Activated T-helper 17 cell treated with anti-CD3 and anti-CD28 coated beads, Interleukin-2, amount 50 U/mL, for 72 hours (primary cell): ENCODE measurements at places on chromosomes 3 and 15.

- ATAC-seq, result no peak
Measured at GRCh38 chr15:23447107-23447500, at the start of gene GOLGA6L2. Gene GOLGA6L2 (minus strand): TSS chr15:23447243. CDS start chr15:23447181, 62 bp downstream.

GRCh38 chr15:74179983-74180880, 6.7 kb downstream of the ISLR start:
- ATAC-seq, result no peak

DNA sequence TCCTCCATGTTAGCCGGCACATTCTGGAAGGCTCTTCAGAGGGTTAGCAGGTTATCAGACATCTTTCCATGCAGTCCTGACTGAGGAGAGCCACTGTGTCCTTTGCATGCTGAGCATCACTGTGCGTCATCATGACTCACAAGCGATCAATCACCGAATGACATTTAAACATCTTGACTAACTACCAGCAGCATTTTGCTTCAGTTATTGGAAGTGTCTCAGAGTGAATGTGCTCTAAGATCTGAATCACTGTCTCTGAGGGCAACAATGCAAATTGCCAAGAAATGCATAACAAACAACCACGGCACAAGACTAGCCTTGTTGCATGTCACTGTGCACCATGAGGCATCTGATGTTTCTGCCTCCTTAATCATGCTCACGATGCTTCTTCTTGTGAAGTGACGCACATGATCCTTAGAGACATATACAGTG, 18.3 kb upstream of the ATP8B4 start:
- peak; percentile 75 for ATAC-seq

DNA sequence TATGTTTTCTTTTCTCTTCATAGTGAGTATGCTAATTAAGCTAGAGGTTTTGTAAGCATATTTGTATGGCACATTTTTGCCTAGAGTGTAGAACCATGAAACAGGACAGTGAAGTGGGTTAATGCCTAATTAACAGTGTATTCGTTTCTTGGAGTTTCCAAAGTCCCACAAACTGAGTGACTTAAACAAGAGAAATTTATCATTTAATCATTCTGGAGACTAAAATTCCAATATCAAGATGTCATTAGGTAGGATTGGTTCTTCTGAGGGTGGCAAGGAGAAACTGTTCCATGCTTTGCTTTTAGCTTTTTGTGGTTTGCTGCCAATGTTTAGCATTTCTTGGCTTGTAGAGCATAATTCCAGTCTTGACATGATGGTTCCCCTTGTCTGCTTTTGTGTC, 734.2 kb downstream of the NAALADL2 start:
- ATAC-seq, result no peak

DNA sequence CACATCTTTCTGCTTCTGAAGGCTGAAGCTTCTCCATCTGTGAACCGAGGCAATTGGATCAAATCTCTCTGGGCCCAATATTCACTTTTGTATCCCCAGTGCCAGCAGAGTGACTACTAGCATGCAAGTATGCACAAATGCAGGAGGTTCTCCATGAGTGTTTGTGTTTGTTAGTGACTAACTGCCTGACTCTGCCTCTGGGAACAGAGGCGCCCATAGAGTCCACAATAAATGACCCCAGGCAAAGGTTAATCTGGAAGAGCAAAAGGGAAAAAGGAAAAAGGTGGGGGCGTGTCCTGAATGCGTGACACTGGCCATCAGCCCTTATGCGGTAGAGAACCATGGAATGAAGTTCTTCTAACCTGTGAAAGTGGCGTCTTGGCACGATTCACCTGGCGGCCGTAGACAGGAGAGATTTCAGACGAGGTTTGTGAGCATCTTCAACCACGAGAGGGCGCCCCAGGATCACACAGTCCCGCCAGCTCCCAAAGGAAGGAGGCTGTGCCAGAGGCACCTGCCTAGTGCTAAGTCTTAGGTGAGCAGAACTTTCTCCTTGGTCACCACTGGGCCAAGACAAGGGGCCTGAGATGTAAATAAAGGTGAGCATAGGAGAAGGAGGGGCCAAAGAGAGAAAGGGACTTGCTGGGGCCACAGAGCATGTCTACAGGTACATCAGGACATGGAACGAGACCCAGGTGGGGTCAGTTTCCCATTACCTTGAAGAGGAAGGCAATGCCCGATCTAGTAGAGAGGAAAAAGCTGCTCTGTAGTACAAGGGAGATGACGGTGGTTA, 44.2 kb downstream of the RBPMS2 start:
- ATAC-seq, result peak; percentile 89

DNA sequence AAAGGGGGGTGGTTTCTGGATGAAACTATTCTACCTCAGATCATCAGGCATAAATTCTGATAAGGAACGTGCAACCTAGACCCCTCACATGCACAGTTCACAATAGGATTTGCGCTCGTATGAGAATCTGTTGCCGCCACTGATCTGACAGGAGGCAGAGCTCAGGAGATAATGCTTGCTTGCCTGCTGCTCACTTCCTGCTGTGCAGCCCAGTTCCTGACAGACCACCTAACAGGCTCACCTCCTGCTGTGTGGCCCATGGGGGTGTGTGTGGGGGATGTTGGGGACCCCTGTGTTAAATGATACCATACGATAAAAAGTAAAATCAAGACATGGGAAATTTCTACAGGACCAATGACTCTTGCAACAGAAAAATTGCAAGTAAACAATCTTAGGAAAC, 24.0 kb downstream of the CP start:
- no peak for ATAC-seq

DNA sequence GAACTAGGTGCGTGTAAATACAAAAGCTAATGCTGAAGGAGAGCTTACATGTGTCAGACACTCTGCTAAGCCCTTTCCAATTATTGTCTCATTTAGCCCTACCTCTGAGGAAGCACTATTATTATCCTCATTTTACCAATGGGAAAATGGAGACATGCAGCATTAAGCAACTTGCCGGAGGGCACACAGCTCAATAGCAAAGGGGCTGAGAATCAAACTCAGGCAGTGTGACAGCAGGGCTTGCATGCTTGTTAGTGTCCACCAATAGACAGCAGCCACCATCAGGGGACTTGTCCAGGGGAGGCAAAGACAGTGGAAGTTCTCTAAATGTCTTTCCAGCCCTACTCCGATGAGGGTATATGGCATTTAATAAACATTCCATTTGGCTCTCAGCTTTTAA, 548.6 kb downstream of the MAGI1 start:
- no peak for ATAC-seq

- ATAC-seq, result no peak
Measured at GRCh38 chr3:113721636-113722035, 24.4 kb downstream of the NAA50 start.

GRCh38 chr3:43296565-43296964, 10.2 kb downstream of the SNRK start:
- ATAC-seq, result peak; percentile 88

GRCh38 chr3:71088742-71089141, 494.8 kb downstream of the FOXP1 start:
- no peak for ATAC-seq

GRCh38 chr3:171753025-171753472, 57.2 kb downstream of the PLD1 start:
- no peak for ATAC-seq

- no peak for ATAC-seq
Measured at GRCh38 chr15:70879401-70879800, 12.8 kb downstream of the THAP10 start.

GRCh38 chr3:184361532-184361931, at the start of the genes CLCN2 and POLR2H:
Gene CLCN2 (minus strand): TSS chr3:184361605. CDS start chr3:184361479, 126 bp downstream.
Gene POLR2H (plus strand): TSS chr3:184361710. CDS start chr3:184363493, 1,783 bp downstream.
- peak; percentile 59 for ATAC-seq

DNA sequence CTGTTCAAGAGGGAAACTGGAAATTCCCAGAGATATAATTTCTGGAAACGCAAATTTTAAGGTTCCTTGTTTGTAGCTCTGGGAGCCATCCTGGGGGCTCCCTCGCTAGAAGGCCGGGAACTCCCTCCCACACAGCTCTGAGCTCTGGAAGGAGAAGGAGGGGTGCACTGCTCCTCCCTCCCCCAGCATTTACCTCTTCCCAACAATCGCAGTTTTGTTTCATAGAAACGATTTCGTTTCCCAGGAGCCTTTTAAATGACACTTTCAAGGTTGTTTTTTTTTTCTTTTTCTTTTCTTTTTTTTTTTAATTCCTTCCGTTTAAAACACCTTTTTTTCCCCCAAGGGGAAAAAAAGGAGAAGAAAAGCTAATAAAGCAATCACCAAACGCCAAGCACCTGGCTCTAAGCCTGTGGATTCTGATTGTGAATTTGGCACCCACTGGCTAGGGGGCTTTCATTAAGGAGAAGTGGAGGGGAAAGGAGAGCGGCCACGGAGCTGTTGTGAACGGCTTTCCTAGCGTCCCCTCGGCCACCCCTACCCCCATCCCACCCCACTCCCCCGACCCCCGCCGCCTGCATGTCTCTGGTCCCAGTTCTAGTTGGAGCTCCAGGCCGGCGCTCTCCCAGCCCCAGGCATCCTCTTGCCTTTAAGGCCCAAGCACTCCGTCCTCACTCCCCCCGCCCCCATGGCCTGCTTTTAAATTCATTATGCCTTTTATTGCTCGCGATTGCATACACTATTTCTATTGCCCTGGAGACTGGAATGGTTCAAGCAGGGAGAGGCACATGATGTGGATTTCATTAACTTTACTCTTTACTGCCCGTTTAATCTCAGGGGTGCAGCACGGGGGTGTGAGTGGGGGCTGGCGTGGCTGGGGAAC, 13.6 kb upstream of the CCDC33 start:
- no peak for ATAC-seq

DNA sequence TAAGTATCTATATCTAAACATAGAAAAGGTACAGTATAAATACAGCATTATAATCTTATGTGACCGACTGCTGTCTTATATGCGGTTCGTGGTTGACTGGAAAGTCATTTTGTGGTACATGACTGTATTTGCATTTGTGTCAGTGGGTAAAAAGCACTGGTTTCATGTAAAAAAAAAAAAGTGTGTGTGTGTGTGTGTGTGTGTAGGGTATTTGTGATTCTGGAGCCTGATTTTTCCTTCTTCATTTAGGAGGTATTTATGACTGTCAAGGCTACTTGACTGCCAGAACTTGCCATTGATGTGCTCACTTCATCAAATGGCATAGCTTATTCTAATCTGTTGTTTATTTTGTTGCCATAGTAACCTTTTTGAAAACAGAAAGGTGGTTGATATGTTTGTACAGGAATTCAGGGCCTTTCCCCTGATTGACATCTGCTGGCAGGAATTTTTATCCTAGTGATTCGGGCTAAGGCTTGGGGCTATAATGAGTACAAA, 63.2 kb downstream of the AKAP13 start:
- peak; percentile 93 for ATAC-seq

GRCh38 chr3:18062657-18063025, 320.2 kb upstream of the TBC1D5 start:
- ATAC-seq, result no peak

DNA sequence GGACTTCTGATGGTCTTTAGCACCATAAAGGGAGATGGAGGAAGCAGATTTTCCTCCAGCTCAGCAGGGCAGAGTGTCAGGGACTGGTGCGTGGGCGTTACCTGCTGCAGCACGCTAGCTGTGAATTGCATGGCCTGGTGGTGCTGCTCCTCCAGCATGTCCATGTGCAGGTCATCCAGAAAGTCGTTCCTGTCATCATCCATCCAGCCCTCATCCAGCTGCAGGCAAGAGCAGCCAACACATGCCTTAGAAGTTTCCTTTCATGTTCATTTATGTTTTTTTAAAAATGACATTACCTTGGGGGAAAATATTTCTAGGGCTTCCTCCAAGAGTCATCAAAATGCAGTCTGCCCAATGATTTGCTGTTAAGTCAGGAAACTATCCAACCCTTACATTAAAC, 239.2 kb downstream of the PDZRN3 start:
- ATAC-seq, result no peak

DNA sequence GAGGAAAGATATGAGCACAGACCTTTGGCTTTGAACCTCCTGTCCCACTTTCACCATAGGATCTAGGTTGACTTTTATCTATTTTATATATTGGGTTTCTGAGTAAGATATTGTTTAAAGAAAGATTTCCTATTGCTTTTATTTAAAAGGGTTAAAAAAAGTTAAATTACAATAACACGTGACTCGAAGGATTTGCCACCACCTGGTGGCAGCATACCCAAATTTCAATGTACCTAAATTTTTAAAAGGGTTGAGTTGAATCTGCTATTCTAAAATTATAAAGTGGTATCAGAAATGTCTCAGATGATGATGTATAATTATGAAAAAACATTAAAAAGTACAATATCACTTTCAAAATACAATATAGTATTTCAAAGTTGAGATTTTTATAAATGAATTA, 368.4 kb downstream of the MECOM start:
- ATAC-seq, result no peak

DNA sequence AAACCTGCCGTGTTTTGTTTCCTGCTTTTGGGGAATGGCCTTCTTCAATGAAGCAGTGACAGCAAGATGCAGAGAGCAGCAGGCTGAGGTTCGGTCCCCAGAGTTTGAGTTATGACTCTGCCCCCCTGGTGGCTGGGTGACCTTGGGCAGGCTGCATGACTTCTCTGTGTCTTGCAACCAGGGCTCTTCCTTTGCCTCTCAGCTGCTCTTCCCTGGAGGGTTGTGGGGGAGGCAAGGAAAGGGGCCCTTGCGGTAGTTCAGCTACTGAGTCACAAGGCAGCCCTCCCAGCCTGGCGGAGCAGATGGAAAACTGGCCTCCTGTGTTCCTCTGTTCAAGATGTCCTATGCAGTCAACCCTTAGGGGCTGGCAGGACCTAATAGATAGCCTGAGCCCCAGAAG, 17.1 kb downstream of the CTXND1 start:
- peak; percentile 52 for ATAC-seq

DNA sequence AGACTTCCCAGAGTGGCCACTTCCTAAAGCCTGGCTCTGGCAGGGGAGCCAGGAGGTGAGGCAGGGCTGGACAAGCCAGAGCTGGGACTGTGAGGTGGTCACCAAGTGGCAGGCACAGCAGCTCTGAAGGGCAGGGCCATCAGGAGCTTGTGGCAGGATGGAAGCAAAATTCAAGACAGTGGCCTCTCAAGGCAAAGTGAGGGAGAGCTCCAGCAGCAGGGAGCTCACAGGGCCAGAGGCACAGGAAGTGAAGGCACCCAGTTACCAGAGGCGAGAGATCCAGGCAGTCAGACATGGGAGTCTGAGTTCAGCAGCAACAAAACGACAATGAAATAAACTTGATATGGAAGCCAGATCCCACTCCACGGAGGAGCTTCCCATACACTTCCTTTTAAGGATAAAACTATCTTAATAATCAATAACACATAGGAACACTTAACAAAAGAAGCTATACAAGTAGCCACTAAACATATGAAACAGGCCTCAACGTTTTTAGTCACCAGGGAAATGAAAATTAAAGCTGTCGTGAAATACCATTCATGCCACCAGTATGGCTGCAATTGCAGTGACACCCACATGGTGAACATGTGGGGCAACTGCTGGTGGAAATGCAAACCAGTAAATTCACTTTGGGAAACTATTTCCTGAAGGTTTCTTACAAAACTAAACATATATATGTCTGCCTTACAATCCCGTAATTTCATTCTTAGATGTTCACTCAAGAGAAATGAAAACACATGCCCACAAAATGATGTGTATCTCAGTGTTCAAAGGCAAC, 35.4 kb upstream of the TMEM158 start:
- ATAC-seq, result no peak

GRCh38 chr3:120331076-120331475, 18.1 kb downstream of the LRRC58 start:
- ATAC-seq, result no peak

GRCh38 chr3:133038731-133039375, 662 bp downstream of the TMEM108 start:
- ATAC-seq, result peak; percentile 12

- no peak for ATAC-seq
Measured at GRCh38 chr3:112817271-112817670, 29.4 kb downstream of the CD200R1L start.
